ENCODE measurements at places on chromosomes 13 and 19.
A peak's percentile ranks its signal among the peaks of the same experiment; 100 is the strongest.

DNA sequence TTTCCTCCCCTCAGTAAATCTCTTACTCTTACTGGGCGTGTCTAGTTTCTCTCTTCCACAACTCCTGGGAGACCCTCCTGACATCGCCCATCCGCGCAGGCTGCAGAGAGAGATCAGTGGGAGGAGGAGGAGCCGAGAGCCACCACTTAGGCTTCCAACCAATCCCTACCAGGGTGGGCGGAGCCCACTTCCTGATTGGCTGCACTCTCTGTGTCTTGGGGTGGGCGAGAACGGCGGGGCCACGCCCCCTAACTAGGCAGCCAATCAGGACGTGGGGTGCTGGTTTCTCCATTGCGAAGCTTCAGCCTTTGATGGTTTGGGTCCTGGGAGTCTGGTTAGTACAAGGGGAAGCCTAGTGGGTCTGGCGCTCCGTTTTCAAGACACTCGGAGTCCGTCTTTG lies at the start of gene PMIS2:
Gene PMIS2, plus strand, starts transcription at position 326 of the 400 bp plus-strand sequence. CDS start 87 bp downstream, outside the sequence.
- no peak within 1 kb of the TSS for H3K4me3 ChIP-seq
- DNase-seq: peak; percentile 59
- peaks cover 26% of the 10 kb centered on the region for H3K27me3 ChIP-seq
- H3K27ac ChIP-seq: no peak within 1 kb of the TSS

- H3K36me3 ChIP-seq: no peaks in the 10 kb centered on the region
- DNase-seq: no peak
- no peaks in the 10 kb centered on the region for H3K4me1 ChIP-seq
- no peak overlapping the region for H3K4me3 ChIP-seq
- no peak overlapping the region for H3K27ac ChIP-seq
Observed at GRCh38 chr13:102289606-102290005, 112.2 kb downstream of the FGF14 start.

GRCh38 chr13:19634256-19634740 lies 839 bp downstream of the MPHOSPH8 start:
- H3K27me3 ChIP-seq: no peaks in the 10 kb centered on the region
- H3K36me3 ChIP-seq: no peaks in the 10 kb centered on the region
- no peak for DNase-seq
- peak overlapping the region; percentile 89 for H3K27ac ChIP-seq
- H3K4me1 ChIP-seq: peaks cover 21% of the 10 kb centered on the region

DNA sequence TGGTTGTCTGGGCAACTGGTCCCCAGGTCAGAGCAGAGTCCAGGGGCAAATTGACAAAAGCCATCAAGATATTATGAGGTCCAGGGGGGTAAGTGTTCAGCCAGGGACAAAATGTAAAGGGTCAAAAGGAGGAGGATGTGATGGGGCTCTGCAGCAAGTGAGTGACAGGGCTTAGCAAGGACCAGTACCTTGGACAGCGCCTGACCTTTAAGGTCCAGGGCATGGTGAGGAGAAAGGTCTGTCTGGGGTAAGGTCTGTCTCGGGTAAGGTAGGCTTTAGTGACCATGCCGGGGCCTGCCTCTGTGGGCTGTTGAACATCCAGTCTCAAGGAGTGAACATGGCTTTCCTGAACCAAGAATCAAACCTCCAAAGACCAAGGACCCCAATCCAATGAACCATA lies 6.3 kb upstream of the ZNF358 start:
- no peaks in the 10 kb centered on the region for H3K27me3 ChIP-seq
- DNase-seq: peak; percentile 31
- H3K27ac ChIP-seq: no peak overlapping the region
- H3K4me3 ChIP-seq: no peak overlapping the region
- H3K4me1 ChIP-seq: peaks cover 12% of the 10 kb centered on the region
- no peaks in the 10 kb centered on the region for H3K36me3 ChIP-seq

DNA sequence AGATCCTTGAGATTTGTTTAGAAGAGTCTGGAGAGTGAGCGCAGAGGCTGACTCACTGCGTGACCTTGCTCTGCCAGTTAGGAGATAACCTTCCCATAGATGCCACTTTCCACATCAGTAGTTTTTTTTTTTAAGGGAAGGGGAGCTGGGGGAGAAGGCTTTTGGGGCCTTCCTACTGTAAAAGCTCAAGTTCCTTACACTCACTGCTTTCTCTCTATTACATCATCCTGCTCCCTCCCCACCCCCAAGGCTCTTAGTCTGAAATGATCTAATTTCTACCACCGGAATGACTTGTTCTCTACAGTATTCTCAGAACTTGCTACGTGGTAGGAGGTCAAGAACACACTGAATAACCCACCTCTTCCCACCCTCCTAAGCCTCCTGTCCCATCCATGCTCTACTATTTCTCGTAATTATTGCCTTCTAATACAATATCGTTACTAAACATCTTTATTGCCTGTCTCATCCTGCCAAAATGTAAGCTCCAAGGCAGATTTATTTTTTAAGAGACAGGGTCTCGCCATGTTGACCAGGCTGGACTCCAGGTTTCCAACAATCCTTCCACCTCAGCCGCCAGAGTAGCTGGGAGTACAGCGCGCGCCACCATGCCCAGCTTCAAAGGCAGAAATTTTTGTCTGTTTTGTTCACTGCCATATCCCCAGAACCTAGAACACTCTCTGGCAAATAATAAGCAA lies 1.2 kb downstream of the LONP1 start:
- peak overlapping the region; percentile 93 for H3K27ac ChIP-seq
- peak; percentile 37 for DNase-seq
- H3K4me1 ChIP-seq: peaks cover 26% of the 10 kb centered on the region
- no peaks in the 10 kb centered on the region for H3K27me3 ChIP-seq
- peaks cover 8% of the 10 kb centered on the region for H3K36me3 ChIP-seq

Data from common myeloid progenitor, CD34-positive (primary cell).